ENCODE measurements at places on chromosomes 16 and 17.

DNA sequence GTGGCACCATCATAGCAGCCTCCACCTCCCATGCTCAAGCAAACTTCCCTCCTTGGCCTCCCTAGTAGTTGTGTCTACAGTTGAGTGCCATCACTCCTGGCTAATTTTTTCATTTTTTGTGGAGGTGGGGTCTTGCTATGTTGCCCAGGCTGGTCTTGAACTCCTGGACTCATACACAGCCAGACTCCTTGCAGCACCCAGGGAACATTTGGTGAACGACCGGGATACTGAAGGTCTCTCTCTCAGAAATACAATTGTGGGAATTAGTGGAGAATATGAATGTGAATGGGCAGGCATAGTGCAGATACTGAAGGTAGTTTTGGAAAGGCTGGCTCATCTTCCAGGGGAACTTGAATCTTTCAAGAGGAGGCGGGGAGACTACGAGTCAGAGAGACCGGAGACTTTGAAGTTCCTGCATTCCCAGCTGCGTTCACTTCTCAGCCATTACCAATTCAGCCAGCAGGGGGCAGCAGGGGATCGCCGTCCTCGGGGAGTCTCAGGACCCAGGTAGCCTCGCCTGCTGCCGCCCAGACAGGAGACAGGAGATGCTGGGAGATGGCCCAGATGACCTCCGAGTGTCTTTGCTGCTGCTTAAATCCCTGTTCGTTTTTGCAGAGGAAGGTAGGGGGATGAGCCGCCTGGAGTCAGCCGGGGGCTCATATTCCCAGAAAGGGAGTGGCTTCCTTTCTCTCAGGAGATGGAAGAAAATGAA lies 68.6 kb downstream of the HAPSTR1 start:
- peak; percentile 13 for DNase-seq

DNA sequence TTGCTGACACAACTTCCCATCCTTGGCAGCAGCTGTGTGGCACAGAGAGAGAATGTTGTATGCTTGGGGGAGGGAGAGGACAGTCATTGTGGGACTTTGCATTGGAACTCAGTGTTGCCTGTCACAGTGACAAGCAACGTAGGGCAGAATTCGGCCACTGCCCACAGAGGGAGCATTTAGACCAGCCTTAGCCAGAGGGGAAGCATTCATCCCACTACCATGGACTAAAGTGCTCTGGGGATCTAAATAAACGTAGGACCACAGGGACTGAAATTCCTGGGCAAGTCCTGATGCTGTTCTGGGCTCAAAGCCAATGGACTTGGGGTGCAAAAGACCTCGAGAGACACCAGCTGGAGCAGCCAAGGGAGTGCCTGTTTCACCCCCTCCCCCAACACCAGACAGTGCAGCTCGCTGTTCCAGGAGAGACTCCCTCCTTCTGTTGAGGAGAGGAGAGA lies 44.9 kb downstream of the ABCA8 start:
- DNase-seq: no peak

GRCh38 chr17:50834429-50835300 lies 721 bp upstream of the WFIKKN2 start:
- DNase-seq: no peak

DNA sequence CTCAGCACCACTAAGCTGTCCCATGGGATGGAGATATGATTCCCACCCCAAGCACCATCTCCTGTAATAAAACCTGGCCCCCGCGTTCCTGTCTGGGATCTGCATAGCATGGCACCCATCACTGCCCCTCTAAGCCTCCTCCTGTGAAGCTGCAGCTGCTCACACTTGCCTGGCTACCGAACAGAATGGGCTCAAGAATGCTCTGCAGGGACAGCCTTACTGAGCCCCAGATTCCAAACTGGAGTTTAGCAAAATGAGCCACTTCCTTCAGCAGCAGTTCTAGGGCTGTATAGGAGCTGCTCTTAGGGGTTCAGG lies 256.1 kb downstream of the CPPED1 start:
- no peak for DNase-seq

- DNase-seq: no peak
Measured at GRCh38 chr16:51419768-51420167, 268.7 kb upstream of the SALL1 start.

DNA sequence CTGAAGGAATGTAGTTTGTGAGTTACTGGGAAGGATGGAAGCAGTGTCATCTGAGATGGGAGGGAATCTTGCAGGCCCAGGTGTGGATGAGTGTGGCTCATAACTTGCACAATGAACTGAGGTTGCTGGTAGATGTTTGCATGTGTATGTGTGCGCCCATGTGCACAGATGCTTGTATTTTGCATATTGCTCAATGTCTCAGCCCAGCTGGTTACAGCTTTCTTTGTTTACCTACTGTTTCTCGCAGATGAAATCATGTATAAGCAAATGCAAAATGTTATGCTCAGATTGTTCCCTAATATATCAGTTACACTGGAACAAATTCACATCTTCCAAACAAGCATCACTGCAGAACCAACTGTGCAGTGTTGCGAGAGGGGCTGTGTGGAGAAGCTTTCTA lies 452.2 kb upstream of the EEF2KMT start:
- no peak for DNase-seq
